ENCODE measurements at places on chromosomes 7 and 10. TPM values are rescaled to one million over a fixed set of nuclear protein-coding genes. Genes with fewer than 3 reads are reported as not detected.

CTTNBP2 gene
- 0.15 TPM for total RNA-seq

OLAH gene
- 0.05 TPM for total RNA-seq

GNG11 gene
- total RNA-seq, result 35.6 TPM

CYP26A1 gene
- 2.7 TPM for total RNA-seq

AQP1 gene
- total RNA-seq, result 0.37 TPM

TRIM24 gene
- 8.6 TPM for total RNA-seq

CRHR2 gene
- not detected for total RNA-seq

NKX2-3 gene
- total RNA-seq, result 0.07 TPM

All from A549 treated with RU486 at 1 μM for 4 hours (cell line).